ENCODE measurements at places on chromosomes 6 and 20.

DNA sequence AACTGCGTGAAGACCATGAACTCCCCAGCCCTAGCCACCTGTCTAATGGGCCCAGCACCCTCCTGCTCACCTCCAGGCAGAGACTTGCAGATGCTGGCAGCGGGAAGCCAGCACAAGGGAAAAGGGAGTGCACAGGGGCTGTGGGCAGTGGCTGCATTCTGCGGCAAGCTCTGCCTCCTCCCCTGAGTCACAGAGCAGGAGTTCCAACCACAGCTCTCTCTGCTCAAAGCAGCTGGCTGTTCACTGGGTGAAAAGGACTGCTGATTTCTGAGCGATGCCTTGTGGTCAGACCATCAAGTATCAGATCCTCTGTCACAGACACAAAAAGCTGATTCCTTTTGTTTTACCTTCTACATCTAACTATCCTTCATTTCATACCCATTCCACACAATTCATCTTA is 10.5 kb downstream of the NKX2-2 start:
- DNase-seq: no peak

GRCh38 chr6:137261361-137261760 is 42.2 kb upstream of the IFNGR1 start:
- DNase-seq: no peak

DNA sequence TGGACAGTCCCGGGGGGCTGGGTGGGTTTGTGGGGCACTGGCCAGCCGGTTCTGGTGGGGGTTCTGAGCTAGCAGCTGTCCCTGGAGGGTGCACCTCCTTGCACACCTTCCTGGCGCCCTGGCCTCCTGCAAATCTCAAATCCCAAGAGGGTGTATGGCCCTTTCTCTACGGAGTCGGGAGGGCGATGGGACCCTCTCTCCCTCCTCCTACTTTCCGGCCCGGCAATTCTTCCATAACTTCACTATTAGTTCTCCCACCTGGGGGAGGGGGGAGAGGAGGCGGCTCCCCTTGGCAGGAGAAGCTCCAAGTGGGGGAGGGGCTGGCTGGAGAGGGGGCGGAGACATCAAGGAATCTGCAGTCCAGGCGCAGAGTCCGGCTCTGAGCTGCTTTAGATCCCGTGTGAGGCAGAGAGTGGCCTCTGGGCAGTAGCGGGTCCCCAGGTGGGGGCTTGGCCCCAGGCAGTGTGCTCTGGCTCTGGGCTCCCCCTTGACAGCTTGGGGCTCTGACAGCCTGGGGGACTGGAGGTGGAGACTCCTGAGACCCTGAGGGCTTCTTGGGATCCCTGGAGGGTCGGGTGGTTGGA is 1.4 kb upstream of the LAMA5 start:
- no peak for DNase-seq

GRCh38 chr20:39661833-39662232 is 699.7 kb downstream of the DHX35 start:
- DNase-seq: no peak

GRCh38 chr6:50925548-50925947 is 106.9 kb downstream of the TFAP2B start:
- DNase-seq: no peak

DNA sequence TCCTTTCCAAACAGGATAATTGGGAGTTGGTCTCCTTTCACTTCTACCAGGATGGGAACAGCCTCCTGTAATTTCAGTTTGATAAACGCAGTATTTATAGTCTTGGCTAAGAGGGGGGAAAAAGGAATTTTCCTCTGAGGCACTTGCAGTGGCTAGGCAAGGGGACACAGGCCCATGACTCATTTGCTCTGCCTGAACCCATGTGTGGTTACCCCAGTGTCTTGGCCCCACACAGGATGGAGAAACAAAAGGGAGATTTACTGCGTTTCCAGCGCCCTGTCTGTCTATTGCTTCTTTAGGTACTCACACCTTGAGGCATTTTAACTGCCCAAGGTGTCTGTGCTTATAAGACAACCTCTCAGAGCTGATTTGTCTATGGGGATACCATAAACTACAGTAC is 74.8 kb upstream of the NEDD9 start:
- DNase-seq: no peak

- no peak for DNase-seq
These were observed 15.1 kb upstream of the SYNJ2 start for GRCh38 chr6:157966589-157966977.

GRCh38 chr6:11752360-11752759 is 26.2 kb downstream of the ADTRP start:
- no peak for DNase-seq

- no peak for DNase-seq
These were observed 36.2 kb upstream of the BAG2 start for GRCh38 chr6:57135885-57136284.

DNA sequence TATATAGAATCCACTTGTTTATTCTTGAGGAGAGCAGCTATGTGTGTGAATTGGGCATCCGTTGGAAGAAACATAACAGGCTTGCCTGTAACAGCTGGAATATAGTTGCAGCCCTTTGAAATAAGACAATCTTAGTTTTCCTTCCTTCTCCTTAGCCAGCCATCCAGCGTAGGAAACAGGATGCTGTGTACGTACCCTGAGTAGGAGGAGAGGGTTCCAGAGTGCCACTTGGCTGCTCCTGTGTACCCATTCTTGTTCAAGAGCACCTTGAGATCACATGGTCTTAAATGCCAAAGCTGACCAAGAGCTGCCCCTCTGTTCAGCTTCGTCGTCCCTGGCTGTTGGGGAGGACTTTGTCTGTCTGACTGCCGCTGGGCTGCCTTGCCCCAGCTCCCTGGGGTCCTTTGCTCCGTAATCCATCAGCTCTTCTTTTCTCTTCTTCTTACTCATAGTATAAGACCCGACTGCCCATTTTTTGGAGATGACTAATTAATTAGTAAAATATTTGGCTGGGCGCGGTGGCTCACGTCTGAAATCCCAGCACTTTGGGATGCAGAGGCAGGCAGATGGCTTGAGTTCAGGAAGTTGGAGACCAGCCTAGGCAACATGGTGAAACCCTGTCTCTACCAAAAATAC is 49.0 kb downstream of the RREB1 start:
- no peak for DNase-seq

DNA sequence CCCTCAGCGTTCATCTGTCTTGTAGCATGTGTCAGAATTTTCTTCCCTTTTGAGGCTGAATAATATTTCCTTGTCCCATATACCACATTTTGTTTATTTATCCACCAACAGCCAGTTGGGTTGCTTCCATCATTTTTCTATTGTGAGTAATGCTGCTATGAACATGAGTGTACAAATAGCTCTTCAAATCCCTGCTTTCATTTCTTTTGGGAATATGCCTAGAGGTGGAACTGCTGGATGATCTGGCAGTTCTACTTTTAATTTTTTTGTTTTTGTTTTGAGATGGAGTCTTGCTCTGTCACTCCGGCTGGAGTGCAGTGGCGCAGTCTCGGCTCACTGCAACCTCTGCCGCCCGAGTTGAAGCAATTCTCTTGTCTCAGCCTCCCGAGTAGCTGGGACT is 64.7 kb downstream of the SASH1 start:
- no peak for DNase-seq

GRCh38 chr20:62235777-62236157 is 2.6 kb upstream of the OSBPL2 start:
- no peak for DNase-seq

DNA sequence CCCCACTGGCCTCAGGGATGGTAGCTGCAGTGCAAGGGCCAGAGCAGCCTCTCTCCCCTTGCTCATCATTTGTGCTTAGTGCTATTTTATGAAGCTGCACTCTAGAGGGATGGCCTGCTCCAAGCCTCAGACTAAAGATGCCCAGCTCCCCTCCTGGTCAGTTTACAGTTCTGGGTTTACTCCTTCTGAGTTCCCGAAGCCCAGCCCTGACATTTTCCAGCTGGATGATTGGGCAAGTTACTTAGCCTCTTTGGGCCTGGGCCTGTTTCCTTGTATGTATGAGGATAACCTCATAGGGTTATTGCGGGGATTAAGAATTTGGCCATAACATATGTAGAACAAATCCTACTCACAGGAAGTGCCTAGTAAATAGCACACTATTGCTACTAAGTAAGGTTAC is 31.8 kb upstream of the EMILIN3 start:
- DNase-seq: no peak

GRCh38 chr6:162124710-162125435 is 602.7 kb downstream of the PRKN start:
- no peak for DNase-seq

- no peak for DNase-seq
These were observed 9.9 kb downstream of the SERAC1 start for GRCh38 chr6:158158123-158158522.

- DNase-seq: no peak
These were observed 230.1 kb downstream of the PREX1 start for GRCh38 chr20:48597521-48598302.

- no peak for DNase-seq
These were observed 16.2 kb upstream of the C6orf118 start for GRCh38 chr6:165325609-165326008.

DNA sequence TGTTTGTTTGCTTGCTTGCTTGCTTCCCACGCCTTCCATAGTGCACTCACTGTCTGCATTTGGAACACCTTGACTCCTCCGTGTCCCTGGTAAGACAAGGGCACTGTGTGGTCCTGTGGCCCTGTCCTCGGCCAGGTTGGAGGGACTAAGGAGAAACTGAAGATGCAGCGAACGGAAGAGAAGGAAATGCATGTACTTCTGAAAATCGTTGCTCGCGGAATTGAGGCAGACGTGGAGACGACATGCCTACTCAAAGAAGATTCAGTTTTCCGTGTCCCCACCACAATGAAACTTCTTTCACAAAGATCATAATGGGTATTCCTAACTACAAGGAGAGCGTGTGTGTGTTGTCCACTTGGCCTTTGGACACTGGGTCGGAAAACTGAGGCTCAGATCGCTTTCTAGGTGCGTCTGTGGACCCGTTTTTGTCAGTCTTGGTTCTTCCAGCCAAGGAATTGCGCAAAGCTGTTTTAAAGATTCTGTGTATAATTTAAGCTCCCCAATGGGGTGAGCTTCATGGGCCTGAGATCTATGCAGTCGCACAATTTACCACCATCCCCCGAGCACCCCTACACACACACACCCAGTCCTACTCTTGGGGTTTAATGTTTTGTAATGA is 120.4 kb upstream of the ZNF184 start:
- no peak for DNase-seq

GRCh38 chr6:34233867-34234266 is 2.8 kb upstream of the HMGA1 start:
- DNase-seq: no peak

- no peak for DNase-seq
These were observed 469 bp downstream of the TFAP2C start for GRCh38 chr20:56629464-56630085.

GRCh38 chr6:2961506-2961905 is 9.9 kb downstream of the SERPINB6 start:
- no peak for DNase-seq

- DNase-seq: no peak
These were observed 56.0 kb upstream of the TMEM181 start for GRCh38 chr6:158503846-158504245.
